ENCODE measurements at places on chromosomes 1 and 21.

DNA sequence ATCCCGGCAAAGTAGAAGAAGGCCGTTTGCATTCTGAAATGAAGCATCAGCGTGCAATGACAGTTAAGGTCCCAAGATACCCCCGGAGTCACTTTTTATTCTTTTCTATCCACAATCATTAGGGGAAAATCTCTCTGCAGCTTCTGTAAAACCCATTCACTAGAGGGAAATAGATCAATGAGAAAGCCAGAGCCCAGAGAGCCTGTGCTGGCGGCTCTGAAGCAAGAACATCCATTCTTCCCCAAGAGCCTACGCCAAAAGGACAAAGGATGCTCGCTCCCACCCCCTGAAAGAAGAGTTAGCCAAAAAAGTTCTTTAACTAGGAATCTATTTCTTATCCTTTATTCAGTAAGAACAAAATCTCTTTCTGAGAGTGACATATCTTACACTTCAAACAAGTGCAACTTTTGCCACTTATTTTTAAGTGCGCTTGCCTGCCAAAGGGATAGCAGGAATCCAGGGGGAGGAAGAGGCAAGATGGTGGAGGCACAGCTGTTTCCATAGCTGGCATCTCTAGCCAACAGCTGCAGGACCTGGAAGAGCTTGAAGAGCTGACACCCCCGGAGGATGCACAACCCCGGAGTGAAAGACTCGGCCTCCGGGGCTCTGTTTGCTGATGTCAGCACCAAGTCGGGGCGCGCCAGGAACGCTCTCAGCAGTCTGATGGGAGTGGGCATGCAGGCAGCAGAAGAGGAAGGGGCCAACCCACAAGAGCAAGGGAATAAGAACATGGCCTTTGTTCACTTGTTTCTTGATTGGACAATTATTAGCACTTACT lies 68.7 kb downstream of the KCNN3 start:
- DNase-seq, result no peak

- peak; percentile 65 for DNase-seq
Measured at GRCh38 chr1:233294913-233295236, 650 bp downstream of the PCNX2 start.

DNA sequence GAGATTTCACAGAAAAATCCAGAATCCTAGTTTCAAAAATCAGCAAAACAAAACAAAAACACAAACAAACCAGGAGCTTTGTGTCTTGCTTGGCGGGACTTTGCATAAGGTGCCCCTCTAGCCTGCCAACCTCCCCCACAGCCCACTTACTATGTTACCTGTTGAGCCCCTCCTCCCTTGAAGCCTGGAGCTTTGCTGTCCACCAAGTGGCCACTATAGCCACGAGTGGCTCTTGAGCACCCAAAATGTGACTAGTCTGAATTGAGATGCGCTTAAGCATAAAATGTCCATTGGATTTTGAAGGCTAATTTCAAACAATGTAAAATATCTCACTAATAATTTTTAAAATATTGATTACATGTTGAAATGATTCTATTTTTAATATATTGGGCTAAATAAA lies 12.2 kb downstream of the TFAP2E start:
- DNase-seq, result no peak

DNA sequence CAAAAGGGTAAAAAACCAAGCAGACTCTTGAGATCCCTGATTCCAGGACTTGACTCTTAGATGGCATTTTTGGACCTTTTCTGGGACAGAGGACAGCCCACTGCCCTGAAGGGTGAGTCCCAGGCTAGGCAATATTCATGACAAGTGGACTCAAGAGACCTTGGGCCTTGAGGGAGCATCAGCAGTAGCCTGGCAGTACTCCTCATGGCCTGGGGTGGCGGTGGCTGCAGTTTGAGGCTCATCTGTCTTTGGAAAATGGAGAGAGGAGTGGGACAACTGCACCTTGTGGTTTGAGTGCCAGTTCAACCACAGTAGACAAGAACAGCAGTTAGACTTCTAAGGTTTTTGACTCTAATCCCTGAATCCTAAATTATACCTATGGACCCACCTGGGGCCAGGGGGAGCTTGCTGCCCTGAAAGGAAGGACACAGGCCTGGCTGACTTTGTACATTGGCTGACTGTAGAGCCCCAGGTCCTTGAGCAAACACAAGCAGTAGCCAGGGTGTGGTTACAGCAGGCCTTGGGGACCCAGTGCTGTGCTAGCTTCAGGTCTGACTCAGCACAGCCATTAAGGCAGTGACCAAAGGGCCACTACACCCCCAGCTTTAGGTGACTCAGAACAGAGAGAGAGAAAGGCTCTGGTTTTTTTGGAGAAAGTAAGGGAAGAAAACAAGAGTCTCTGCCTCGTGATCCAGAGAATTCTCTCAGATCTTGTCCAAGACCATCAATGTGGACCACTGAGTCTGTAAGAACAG lies 1023.2 kb downstream of the KCNT2 start:
- no peak for DNase-seq

DNA sequence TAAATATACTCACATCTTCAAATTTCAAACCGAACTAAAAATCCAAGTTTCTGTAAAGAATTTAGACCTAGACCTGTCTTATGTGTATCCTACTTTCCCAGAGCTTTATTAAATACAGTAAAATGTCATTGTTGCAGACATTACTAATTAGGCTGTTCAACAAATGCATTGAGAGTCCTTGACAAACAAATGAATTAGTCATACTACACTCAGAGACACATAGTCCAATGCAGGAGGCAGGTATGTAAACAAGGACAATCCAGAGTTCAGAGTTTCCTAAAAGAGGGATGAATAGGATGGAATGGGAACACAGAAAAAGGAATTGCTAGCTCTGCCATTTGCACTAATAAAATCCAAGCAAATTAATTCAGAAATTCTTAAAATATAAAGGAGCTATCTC lies 1.6 kb upstream of the EGLN1 start:
- DNase-seq, result no peak

GRCh38 chr1:233364695-233365539 lies 37.4 kb downstream of the MAP3K21 start:
- peak; percentile 18 for DNase-seq

GRCh38 chr1:170682809-170683208 lies 18.9 kb downstream of the PRRX1 start:
- no peak for DNase-seq

DNA sequence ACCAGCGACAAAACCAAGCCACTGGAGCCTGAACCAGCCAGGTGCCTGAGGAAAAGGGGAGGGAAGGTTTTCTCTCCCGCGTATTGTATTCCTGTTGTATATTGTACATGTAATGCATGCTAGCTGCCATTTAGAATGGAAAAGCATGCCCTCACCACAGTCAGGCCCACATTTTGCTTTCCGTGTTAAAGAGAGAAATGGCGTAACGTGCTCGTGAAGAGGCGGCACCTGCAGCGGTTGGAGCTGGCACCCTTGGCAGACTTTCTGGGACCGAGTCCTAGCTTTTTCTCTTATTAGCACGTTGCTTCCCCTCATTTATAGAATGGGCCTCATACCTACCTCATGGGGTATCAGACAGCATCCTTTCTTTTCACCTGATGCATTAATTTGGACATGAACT lies 135.3 kb upstream of the IRF2BP2 start:
- DNase-seq, result no peak

DNA sequence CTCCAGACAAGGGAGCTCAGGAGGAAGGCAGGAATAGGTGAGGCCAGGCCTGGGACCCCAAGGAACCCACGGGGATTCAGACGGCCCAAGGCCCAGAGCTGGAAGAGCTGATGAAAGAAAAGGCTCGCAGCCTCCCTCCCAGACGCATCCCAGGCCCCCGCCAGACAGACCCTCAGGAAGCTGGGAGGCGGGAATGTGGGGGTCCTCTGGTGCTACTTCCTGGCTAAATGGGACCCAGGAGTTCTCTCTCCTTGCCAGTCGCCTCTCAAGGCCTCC lies 430 bp downstream of the FBXO2 start:
- no peak for DNase-seq

GRCh38 chr1:47569681-47570470 lies 132.0 kb downstream of the FOXD2 start:
- DNase-seq, result peak; percentile 89

GRCh38 chr1:151703813-151704212 lies 12.8 kb downstream of the CELF3 start:
- no peak for DNase-seq

DNA sequence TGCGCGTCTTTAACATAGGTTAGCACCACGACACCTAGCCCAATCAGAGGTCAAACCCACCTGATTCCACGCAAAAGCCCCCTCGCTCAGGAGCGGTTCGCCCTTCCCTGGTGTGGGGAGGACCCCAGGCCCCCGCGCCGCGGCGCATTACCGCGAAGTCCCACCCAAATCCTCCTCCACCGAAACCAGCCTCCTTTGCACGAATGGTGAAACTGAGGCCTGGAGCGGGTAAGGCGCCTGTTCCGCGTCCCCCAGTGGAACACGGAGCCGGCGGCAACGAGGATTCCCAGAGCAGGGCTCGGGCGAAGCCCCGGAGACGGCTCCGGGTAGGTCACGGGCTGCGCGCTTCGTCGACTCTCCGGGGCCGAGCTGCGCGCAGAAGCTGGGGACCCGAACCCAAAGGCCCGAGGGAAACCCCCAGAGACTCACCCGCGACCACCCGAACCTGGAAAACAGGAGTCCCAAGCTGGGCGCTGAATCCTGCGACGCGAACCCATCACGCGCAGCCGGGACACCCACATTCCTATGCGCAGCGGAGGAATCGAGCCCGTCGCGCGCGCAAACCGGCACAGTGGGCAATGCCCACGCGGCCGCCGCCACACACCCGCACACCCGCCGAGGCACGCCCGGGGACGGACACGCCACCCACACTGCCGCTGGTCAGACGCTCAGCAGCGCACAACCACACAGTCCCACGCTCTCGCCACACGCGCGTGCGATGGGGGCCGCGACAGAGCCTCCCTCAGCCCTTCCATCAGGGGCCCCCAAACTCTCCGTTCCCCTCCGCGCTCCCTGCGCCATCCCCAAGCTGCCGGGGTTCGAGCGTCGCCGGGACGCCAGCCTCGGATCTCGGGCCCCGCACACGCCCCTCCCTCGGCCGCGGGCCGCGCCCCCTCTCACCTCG lies 507 bp downstream of the GLIS1 start:
- no peak for DNase-seq

DNA sequence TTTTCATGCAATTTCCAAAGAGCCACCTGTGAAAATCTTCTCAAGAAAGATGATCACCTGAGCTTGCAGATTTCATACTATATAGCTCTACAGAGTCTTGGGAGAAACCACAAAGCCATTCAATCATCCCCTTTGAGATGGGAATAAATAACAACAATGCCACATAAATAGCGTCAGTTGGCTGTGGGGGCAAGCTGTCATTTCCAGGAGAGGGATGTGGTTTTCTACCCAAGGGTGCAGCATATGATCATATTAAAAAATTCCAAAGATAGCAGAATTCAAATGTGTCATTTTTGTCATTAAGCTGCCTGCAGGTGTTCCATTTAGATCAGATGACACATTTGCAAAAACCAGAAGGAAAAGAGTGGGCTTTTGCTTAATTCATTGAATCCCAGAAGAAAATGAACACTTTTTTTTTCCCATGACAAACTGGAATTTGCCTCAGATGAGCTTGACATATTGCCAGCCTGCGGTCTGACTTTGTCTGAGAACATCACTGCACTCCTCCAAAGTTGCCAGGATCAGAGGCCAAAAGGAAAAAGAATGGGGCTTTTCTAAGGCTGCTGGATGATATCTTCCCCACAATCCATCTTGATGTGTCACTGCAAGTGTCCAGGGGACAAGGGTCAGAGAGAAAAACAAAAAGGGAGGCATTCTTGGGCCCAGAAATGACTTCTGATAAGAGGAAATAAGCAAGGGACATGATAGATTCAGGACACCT lies 314.1 kb upstream of the USP25 start:
- no peak for DNase-seq

DNA sequence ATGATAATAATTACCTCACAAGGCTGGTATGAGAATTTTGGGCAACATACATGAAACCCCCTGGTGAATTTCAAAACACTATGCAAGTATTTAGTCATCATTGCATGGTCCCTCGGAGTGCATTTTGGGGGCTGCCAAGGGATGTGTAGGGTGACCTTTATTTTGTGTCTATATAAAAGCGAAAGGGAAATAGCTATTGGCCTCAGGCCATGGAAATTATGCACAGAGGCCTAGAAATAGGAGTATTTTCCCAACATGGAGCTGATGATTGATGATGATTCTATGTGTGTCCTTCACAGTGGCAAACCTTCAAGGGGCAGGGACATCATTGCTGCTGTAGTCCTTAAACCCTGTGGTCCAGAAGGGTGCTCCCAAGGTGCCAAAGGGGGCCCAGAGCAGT lies 265.5 kb downstream of the ST6GALNAC3 start:
- no peak for DNase-seq

GRCh38 chr1:69570356-69570755 lies 2.6 kb downstream of the LRRC7 start:
- no peak for DNase-seq

DNA sequence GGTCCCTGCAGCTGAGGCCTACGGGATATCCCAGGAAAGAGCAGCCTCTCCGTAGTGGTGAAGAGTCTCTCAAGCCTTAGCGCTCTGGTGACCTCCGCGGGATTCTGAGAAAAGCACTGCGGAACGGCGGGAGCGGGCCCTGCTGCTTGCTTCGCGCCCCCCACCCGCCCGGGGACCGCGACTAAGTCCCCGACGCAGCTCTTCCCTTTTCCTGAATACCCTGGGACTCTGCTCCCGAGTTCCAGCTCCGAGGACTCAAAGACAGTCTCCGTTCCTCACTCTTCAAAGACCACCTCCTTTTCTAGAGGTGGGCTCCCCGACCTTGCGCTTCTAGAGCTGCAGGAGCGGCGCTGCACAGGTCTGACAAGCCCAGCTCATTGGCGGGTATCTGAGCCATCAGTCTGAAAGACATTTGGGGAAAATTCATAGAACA lies 3.6 kb upstream of the PRRX1 start:
- DNase-seq, result no peak

DNA sequence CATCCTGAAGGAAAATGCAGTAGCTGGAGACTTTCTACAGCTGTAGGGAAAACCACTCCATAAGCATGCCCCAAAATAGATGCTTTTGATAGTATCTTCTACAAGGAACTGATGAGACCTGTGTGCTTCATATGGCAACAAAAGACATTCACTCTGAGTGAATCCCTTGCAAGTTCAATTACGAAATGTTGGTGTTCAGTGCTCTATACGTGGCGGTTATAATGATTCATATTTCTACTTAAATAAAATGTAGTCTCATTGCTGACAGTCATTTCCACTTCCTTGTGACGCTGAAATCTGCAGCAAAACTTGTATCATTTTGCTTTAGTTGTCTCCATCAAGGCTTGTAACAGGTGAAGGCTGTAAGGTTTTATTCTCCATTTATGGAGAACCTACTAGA lies 20.6 kb downstream of the TOR1AIP2 start:
- DNase-seq, result no peak

GRCh38 chr1:222967466-222968240 lies 152.8 kb downstream of the DISP1 start:
- no peak for DNase-seq

DNA sequence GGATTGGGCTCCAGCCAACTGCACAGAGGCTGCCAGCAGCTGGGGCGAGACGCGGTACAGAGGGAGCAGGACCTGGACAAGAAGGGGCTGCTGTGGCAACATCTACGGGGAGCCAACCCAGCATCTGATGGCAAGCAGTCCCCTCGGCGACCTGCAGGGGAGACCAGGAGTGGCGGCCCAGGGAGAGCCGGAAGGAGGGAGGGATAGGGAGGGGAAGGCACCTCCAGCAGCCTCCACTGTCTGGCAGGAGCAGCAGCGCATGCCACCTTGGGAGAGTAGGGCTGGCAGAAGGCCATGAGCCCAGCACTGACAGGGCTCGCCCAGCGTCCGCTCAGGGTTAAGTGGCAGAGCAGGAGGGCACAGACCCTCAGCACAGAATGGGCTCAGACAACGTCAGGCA lies 17.3 kb downstream of the CHD5 start:
- DNase-seq, result no peak

- no peak for DNase-seq
Measured at GRCh38 chr1:1161078-1161682, 12.5 kb upstream of the TTLL10 start.

GRCh38 chr1:206782448-206782847 lies 10.2 kb upstream of the IL10 start:
- DNase-seq, result no peak

Data from HTR-8/SVneo (cell line).